ENCODE measurements at places on chromosomes 4 and X.

GRCh38 chrX:71911731-71912050 lies 1.0 kb downstream of the NHSL2 start:
- peak; percentile 14 for DNase-seq

DNA sequence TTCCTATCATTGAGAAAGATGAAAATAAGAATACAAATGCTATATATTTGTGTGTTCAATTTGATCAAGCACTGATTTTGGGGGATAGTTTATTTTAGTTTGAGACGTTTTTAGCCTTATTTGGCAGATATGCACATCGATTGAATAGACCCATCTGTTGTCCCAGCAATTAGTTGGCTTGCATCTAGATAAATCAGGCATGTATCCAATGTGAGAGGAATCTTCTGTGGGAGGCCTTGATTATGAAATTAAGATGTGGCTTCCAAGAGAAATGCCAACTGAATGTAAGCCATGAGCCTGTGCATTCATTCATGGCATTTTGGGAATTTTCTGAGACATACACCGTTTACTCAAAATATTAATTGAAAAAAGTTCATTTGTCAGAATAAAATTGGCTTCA lies 623.1 kb downstream of the TECRL start:
- DNase-seq: no peak

DNA sequence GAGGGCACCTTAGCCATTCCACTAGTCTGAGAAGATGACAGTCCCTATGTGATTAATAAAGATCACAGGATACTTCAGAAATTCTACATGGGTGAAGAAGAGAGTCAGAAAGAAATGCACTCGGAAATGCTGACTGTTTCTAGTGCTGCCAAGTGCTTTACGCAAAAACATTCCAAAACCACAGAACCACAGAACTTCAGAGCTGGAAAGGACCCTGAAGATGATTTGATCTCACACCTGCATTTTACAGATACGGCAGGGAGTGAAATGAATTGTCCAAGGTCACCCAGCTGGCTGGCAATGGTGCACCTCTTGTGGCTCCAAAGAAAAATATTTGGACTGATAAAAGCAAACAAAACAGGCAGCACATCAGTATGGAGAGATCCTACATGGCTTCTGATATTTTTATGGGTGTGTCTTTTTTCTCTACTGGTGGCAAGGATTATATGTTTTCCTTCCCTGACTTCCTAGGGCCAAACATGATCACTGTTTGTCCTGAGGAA lies 115.9 kb downstream of the MAML3 start:
- no peak for DNase-seq

DNA sequence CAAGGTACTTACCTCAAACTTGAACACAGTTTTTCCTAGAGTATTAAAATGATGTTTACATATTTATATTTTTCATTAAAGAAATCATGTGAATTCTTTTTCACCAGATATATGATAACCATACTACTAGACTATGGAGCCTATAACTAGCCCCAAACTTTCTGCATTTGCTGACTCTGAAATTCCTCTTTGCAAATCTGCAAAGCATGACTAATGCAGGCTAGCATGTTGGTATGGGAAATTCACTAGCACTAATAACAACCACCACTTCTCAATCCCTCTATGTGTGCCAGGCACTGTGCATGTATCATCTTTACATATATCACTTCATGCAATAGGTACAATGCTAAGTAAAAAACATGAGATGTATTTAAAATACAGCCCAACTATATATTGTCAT lies 51.1 kb downstream of the SLC10A7 start:
- no peak for DNase-seq

GRCh38 chr4:123107444-123108252 lies 185.3 kb upstream of the NUDT6 start:
- no peak for DNase-seq

- DNase-seq: no peak
Measured at GRCh38 chrX:20680998-20681397, 414.3 kb upstream of the RPS6KA3 start.

DNA sequence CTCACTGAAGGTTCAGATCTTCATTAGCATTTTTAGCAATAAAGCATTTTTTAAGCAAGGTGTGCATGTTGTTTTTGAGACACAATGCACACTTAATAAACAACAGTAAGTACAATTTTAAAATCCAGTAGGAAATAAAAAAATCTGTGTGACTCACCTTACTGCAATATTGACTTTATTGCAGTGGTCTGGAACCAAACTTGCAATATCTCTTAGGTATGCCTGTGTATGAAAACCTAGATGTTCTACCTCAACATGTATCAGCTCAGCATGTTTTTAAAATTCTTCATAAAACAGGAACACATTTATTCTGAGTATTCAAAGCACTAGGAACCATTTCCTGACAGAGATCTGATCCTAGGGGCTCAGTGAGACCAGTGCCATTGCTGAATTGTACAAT lies 26.7 kb downstream of the NR0B1 start:
- DNase-seq: no peak

DNA sequence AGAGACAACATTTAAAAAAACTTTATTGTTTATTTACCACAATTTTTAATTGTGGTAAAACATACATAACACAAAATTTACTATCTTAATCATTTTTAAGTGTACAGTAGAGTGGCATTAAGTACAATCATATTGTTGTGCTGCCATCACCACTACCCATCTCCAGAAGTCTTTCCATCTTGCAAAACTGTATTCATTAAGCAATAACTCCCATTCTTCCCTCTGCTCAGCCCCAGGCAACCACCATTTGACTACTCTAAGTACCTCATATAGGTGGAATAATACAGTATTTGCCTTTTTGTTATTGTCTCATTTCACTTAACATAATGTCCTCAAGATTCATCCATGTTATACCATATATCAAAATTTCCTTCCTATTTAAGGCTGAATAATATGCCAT lies 12.8 kb upstream of the FAM47E start:
- no peak for DNase-seq

DNA sequence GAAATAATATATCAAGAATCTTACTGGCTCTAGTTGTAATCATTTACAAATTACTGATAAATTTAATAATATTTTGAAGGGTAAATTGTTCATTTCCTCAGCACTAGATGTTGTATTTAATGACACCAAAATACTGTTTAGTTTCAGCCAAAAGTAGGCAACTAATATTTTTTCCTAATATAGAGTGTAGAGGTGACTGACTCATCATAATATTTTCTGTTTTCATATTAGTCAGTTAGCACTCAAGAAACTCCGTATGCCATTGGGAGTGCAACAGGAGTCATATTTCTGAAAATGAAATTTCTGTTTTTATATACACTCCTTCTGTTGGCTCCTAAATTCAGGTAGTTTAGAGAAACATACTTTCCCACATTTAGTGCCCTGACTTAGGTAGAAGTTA lies 36.6 kb upstream of the PTPN13 start:
- DNase-seq: no peak

GRCh38 chr4:8854931-8855330 lies 16.7 kb downstream of the HMX1 start:
- no peak for DNase-seq

GRCh38 chr4:127967141-127967775 lies 2.1 kb downstream of the ABHD18 start:
- no peak for DNase-seq

GRCh38 chr4:29711226-29711625 lies 1008.9 kb upstream of the PCDH7 start:
- no peak for DNase-seq

- no peak for DNase-seq
Measured at GRCh38 chr4:81346719-81347118, 125.0 kb downstream of the RASGEF1B start.

DNA sequence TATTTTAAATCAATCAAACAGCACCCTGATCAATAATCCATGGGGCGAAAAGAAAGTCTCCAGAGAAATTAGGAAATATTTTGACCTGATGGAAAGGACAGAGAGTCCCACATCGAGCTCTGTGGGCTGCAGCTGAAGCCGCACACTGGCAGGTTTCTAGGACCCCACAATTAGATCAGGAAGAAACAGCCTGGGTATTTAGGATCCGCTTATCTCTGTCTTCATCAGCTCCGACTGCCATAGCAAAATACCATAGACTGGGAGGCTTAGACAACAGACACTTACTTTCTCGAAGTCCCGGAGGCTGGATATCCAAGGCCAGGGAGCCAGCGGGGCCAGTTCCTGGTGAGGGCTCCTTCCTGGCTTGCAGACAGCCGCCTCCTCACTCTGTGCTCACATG lies 36.4 kb downstream of the CCNQ start:
- no peak for DNase-seq

- no peak for DNase-seq
Measured at GRCh38 chr4:2047031-2047660, 12.0 kb upstream of the NAT8L start.

DNA sequence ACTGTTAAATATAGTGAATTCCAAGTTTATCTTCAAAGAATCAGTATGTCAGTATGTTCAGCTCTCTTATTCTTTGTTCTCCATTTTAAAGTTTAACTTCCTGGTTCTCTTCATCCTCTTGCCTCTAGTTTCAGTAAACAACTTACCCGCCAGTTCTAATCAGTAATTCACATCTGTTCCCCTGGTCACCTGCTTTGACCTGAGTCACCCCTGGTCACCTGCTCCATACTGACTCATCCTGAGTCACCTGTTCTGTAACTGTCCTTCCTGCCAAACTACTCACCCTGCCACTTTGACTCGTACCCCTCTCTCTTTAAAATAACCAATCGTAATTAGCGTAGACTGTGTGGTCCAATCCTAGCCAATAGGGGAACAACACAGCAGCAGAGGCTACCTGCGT lies 992.7 kb upstream of the HS3ST1 start:
- no peak for DNase-seq

- no peak for DNase-seq
Measured at GRCh38 chrX:19566359-19567222, 51.3 kb upstream of the MAP3K15 start.

DNA sequence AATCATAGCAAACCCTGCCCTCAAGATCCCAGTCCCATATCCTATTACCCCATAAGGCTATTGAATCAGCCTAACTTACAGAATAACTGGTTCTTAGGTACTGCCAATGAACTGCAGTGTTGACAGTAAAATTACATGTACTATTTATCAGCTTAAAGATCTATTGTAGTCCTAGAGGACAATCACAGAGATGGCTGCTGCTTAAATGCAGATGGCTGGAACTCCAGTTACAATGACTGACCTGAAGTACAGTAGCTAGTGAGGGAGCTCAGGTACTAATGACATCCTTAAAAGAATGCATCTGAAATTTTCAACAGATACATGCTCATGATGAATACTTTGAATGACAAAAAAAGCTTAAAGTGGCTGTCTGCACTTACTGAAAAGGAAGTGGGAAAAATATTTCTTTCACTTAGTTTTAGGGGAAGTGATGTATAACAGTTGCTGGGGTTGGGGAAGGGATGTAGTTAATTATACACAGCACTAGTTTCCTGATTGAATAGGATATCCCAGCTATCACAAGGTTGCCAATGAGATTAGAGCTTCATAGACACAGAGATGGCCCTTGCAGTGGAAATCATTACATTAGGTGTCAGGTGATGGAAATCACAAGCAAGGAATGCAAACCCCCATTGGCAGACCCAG lies 42.0 kb downstream of the USP26 start:
- no peak for DNase-seq

DNA sequence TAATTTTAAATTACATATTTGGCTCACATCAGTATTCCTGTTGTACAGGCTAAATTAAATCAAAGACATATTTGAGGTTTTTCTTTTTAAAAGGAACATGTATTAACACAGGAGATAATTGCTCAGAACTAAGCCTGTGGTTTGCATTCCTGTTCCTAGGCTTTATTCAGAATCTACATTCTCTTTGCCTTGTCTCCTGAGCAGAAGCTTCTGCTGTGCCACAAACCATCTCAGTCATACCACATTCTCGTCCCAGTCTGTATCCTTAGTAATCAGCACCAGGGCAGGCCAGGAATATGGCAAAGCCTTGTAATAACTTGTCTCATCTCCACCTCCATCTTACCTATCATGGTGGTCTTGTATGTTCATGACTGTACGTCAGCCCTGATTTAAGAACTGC lies 162.8 kb downstream of the ARHGAP24 start:
- no peak for DNase-seq

- DNase-seq: peak; percentile 13
Measured at GRCh38 chrX:1165535-1166196, 46.8 kb downstream of the CRLF2 start.
